ENCODE measurements at places on chromosomes 5 and 9. TPM values are rescaled to one million over a fixed set of nuclear protein-coding genes. Genes with fewer than 3 reads are reported as not detected.

GRCh38 chr5:90170261-90170660, 239.3 kb downstream of the CETN3 start:
- no peak for DNase-seq

- DNase-seq, result no peak
Observed at GRCh38 chr9:136051453-136051836, 43.6 kb downstream of the NACC2 start.

DNA sequence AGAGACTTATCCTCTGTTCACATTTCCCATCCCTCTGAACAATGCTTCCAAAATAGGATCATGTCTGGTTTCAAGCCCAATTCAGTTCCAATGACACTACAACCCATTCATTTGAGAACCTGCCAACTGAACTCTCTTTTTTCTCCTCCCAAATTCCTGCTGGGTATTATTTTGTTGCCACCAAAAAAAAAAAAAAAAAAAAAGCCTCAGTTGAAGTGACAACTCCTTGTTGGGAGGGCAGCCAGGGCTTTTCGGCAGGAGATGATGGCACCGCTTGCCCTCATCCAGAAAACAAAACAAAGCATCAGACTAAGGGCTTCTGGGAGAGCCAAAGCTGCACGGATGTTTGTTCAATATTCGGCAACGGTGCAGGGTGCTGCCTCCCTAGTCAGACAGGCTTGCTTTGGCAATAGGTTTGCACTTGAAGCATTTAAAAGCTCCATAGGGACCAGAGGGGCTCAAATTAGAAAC, 30.6 kb upstream of the TRIM32 start:
- no peak for DNase-seq

GRCh38 chr5:76652809-76653414, 29.7 kb upstream of the F2RL2 start:
- no peak for DNase-seq

F2RL2 gene
- total RNA-seq, result 7.2 TPM

FLT4 gene
- 0.29 TPM for total RNA-seq

NIM1K gene
- total RNA-seq, result not detected
